ENCODE measurements at places on chromosomes 1 and 21.

DNA sequence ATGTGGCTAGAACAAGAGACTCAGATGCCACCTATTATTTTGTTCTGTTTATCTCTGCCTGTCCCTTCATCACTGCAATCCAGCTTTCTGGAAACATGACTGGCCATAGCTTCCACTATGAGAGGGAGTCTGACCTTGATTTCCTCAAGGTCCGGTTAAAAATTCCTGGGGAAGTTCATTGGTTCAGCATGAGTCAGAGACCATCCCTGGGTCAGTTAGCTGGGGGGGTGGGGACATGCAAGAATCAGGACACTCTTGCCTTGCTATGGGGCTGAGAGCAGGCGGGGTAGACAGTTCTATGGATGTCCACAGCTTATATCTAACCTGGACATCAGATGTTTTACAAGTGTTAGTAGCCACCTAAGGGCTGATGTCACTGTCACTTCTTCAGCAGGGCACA, 81.1 kb downstream of the TENT5C start:
- DNase-seq, result no peak

- DNase-seq, result no peak
These were observed 11.0 kb downstream of the AHCYL1 start for GRCh38 chr1:109995536-109995935.

DNA sequence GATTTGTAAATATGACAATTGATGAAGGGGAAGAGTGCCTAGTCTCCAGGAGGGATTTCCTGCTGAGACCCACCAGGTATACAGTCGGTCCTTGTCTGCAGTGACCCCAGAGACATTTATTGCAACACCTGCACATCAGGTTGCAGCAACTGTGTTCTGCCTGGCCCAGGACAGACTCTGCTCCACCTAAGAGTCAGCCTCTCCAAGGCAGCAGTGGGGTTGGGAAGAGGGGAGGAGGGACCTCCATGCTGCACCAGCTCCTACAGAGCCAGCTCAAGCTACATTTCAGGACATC, 120.4 kb upstream of the IRF2BP2 start:
- no peak for DNase-seq

- no peak for DNase-seq
These were observed 2.0 kb downstream of the KCNJ15 start for GRCh38 chr21:38258521-38259485.

DNA sequence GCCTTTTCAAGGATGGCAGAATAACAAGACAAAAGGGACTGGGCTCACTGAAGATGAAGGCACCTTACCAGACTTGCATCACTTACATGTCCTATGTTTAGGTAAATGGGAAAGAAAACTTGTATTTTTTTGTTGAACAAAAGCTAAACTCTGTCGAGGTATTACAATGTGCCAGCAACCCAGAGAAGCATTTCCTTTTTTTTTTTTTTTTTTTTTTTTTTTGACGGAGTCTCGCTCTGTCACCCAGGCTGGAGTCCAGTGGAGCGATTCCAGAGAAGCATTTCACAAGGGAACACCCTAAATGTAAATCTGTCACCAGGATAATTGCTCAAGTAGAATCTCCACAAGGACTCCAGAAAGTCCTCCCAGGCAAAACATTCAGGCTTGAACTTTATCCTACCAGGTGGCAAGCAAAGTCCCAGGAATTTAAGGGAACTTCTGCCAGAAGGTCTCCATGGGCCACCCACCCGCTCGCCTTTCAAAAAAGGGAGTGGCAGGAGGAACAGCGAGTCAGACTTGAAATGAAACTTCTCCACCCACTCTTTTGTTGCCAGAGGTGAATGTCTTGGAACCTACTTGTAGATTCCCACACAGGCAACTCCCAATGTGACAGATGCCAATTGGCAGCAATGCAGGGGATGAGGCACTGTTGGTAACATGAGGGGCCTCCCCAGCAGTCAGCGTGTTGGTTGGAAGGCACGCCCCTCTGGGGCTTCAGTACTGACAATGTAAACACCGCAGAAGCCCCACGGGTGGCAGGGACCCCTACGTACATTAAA, 125.0 kb downstream of the TIAM1 start:
- DNase-seq, result no peak

DNA sequence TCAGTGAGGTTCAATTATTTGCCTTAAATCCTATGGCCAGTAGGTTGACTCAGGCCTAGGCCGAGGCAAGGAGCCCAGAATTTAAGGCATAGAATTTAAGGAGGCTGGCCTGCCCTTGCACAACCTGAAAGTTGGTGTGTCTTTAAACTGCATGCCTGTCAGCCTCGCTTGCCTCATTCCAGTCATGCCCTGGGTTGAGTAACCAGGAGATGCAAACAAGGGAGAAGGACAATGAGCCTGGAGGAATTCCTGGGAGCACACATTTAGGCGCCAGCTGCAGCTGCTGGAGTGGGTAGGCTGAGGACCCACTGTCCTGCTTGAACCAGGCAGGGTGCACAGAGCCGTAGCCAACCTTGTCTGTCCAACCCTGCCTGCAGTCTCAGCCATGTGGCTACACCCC, 11.7 kb downstream of the CD2 start:
- no peak for DNase-seq

- DNase-seq, result no peak
These were observed 48.9 kb downstream of the MSH4 start for GRCh38 chr1:75845576-75845975.

DNA sequence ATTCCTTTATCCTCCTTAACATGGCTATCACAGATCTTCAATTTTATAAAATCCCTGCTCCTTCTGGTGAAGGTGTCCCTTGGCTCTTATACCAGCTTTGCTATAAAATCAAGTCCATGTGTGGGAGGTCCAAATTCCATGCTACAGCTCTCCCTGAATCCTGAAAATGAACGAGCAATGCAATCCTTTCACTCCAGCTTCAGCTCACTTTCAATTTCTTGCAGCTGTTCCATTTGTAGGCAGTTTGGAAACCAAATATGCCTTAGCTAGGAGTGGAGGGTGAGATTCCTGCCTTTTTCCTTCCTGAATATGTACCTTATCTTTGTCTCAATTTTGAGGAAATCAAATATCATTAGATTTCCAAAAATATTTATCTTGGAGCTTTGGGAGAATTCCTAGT, 402.6 kb downstream of the TTLL7 start:
- no peak for DNase-seq

- DNase-seq, result no peak
These were observed 87.9 kb downstream of the RIPK4 start for GRCh38 chr21:41678924-41679318.

GRCh38 chr1:6257541-6258069, 3.3 kb downstream of the GPR153 start:
- no peak for DNase-seq

GRCh38 chr1:6743189-6744101, 41.8 kb upstream of the CAMTA1 start:
- DNase-seq, result no peak

DNA sequence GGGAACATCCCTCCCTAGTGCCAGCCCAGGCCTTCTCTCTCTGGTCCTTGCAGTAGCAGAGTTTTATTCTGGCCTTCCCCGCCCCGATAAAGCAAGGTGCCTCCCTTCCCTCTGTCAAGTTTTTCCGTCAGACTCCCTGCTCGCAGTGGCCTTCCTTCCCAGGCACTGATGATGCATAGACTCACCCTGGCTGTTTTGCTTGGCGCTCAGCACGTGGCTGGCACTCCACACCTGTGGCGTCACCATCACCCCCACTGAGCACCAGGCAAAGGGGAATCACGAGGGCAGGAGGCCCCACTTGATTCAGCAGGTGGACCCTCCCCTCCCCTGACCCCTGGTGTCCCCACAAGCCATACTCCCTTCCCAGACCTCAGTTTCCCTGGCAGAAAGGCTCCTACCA, 7.4 kb downstream of the SLC26A9 start:
- no peak for DNase-seq

Measured in memory B cell (primary cell).